MCF 10A (cell line): ENCODE measurements at places on chromosomes 4 and X. TPM values are rescaled to one million over a fixed set of nuclear protein-coding genes. Genes with fewer than 3 reads are reported as not detected.

Gene ADH1A
- 0.21 TPM in 1 of 2 replicates, not detected in the other for total RNA-seq

Gene ITIH6
- not detected in 2 replicates for total RNA-seq

Gene ASB11
- not detected in 2 replicates for total RNA-seq

Gene CFAP99
- total RNA-seq = 0.16 TPM in 1 of 2 replicates, not detected in the other

Gene ANKRD37
- total RNA-seq = 4.4 and 5.5 TPM in 2 replicates

Gene ADAM29
- not detected in 2 replicates for total RNA-seq

Gene VCX2
- total RNA-seq = not detected in 2 replicates

Gene SMIM10
- not detected in 2 replicates for total RNA-seq

Gene ANAPC4
- 20.8 and 22.7 TPM in 2 replicates for total RNA-seq

Gene DAPP1
- 17.6 and 24.7 TPM in 2 replicates for total RNA-seq

Gene APLN
- not detected in 2 replicates for total RNA-seq

Gene TRIM75
- not detected in 2 replicates for total RNA-seq

Gene STATH
- not detected in 2 replicates for total RNA-seq

Gene KIT
- total RNA-seq = not detected in 2 replicates

DNA sequence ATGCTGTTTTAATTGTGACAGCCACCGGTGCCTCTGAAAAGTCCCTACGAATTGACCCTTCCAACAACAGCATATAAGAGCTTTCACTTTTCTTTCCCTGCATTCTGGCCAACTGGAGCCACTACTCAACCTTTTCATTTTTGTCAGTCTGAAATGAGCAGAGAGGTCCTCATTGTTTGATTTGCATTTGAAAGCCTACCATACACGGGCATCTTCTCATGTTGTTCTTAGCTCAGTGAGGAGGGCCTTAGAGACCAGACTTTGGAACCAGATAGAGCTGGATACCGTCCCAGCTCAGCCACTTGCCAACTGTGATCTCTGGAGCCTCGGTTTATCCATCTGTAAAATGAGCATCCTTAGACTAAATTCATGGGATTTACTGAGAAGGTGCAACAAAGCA lies 16.9 kb upstream of the TMSB4X start:
- no peak for DNase-seq

- no peak for DNase-seq
Measured at GRCh38 chrX:1190596-1191145, 21.8 kb downstream of the CRLF2 start.

GRCh38 chr4:140052050-140052449 lies 101.9 kb downstream of the MAML3 start:
- DNase-seq = peak; percentile 47

- DNase-seq = peak; percentile 68
Measured at GRCh38 chr4:41258783-41259182, 2.1 kb downstream of the UCHL1 start.

DNA sequence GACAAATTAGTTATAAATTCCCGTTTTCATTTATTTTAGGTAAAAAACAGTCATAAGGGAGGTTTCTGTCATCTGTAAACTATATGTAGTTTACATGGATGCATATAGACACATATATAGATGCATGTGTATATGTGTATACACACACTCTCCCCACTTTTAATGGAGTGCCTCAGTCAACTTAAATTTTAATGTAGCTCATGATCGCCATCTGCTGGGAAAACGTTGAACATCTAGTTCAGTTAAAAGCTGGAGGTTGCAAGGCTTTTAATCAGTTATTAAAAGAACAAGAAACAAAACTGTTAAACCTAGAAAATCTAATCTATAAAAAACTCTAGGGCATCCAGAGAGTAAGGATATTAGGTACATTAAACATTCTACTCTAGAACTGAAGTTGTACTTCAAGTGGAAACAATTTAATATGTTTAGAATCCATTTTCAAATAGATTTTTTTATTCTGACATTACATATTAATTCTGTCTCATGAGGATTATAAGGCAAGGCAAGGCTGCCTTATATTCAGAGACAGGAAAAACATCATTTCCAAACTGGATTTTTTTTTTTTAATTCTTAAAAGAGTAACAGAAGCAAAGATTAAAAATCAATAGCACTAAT lies 122.6 kb downstream of the SHISA3 start:
- peak; percentile 59 for DNase-seq

DNA sequence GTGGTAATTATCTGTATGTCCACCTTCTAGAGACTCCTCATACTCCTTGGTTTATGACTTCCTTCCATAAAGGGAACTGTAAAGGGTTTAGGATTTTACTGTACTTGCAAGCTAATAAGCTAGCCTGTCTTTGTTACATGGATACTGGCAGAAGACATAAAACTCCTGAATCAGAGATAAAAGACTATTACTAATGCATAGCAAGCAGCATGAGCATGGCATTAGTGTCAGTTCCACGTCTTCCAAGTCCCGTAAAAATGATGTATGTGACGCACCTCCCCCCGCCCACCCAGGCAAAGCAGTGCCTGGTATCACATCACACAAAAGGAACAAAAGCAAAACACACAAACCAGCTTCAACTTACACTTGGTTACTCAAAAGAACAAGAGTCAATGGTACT lies 71.0 kb downstream of the SLC10A6 start:
- DNase-seq = no peak

GRCh38 chr4:26786916-26787315 lies 73.7 kb upstream of the STIM2 start:
- no peak for DNase-seq

- no peak for DNase-seq
Measured at GRCh38 chrX:80282535-80282934, 137.7 kb upstream of the TENT5D start.

DNA sequence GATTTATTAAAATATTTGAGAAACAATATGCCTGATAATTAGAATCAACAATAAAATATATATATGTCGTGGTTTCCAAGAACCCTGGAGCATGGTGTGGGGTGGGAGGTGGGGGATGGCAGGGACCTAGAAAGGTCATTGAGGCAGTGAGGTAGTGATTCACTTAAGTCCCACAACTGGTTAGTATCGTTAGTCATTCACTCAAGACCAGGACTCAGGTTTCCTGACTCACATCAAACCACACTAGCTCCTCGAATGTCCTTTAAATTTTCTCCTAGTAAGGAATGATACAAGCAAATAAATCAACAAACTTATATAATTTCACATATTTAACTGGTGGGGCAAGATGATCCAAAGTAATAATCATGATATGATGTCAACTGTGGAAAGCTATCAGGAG lies 158.8 kb upstream of the AADAT start:
- DNase-seq = no peak

- peak; percentile 58 for DNase-seq
Measured at GRCh38 chrX:56503941-56504673, 59.3 kb upstream of the UBQLN2 start.

DNA sequence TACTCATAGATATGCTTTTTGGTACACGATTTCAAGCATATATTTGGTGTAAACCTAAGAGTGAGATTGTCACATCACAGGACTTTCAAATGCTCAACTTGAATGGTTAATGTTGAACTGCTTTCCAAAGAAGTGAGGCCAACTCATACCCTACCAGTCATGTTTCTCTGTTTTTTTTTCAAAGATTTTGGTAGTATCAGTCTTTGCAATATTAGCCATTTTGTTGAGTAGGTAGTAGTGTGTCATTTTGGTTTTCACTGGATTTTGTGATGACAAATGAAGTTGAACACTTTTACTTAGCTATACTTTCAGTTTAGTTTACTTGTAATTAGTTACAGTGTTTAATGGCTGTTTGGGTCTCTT lies 12.5 kb upstream of the HS3ST1 start:
- DNase-seq = no peak

- DNase-seq = peak; percentile 34
Measured at GRCh38 chrX:136608295-136608933, 39.5 kb upstream of the CD40LG start.

DNA sequence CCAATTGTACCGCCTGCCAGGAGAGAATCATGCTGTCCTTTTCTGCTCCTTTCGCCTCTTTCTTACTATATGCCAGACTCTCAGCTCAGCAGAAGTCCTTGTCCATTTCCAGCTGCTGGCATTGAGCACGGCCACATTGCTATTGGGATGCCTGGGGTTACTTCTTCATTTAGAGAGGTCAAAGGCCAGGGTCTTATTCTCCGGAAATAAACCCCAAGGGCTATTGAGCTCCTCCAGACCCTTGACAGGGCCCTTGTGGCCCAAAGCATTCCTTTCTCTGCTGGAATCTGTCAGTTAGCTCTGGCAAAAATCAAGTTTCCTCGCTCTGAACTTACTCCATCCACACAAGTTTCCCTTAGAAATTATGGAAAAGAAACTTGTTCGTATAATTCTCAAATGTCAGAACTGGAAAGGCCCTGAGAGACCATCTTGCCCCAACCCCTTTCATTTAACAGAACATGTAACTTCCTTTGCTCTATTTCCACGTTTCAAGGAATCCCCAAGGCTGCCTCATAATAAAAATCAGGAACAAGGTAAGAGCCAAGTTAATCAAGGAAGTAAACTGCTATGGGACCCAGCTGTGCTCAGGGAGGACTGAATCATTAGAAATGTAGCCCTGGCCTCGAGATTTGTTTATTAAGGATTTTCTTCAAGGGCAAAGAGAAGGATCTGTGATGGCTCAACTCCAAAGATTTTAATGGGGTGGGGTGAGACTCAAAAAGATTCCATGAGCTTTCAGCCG lies 11.8 kb downstream of the AKAP4 start:
- DNase-seq = no peak

DNA sequence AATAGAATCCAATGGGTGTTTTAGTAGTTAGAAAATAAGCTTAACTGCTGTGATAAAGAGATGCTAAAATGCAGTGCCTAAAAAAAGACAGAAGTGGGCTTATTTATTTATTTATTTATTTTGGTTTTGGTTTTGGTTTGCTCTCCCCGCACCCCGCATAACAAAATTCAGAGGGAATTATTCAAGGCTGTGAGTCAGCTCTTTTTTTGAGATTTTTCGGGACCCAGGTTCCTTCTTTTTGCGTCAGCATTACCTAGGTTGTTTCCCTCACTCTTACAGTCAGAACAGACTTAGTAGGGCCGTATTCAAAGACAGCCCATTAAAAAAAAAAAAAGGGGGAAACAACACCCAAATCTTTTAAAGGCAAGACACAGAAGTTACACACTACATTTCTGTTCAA lies 1495.5 kb upstream of the ADGRL3 start:
- DNase-seq = no peak

GRCh38 chrX:56385336-56385735 lies 153.2 kb downstream of the KLF8 start:
- no peak for DNase-seq

GRCh38 chr4:149676076-149676475 lies 139.6 kb downstream of the IQCM start:
- DNase-seq = no peak

DNA sequence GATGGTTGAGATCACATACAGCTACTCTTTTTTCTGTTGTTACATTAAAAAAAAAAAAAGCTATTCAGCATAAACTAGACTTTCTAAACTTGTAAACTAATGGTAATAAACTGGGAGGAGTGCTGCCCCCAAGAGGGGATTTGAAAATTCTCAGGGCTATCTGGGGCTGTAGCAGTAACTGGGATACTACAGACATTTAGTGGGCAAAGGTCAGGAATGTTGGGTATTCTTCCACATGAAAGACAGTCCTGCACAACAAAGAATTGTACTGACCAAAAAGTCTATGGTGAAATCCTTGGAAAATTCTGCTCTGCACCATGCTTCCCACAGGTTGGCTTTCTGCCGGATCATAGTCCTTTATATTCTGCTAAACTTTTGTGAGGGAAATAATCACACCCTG lies 232.6 kb upstream of the BOD1L1 start:
- peak; percentile 6 for DNase-seq

DNA sequence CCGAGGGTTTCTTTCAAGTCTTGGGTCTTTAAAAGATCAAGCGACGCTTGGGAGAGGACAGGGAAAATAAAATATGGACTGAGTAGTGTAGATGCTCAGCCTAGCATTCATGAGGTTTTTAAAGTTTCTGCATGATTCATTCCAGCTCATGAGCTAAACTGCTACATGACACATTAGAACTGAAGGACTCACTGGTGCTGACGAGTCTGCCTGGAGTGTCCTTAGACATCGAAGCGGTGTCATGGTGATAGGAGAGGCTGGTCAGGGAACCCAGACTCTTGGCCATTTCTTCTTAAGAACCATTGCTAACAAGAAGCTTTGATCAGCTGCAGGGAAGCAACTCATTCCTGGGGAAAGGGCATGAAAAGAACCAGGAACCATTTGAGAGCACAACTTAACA lies 158.6 kb downstream of the TRIML1 start:
- no peak for DNase-seq

DNA sequence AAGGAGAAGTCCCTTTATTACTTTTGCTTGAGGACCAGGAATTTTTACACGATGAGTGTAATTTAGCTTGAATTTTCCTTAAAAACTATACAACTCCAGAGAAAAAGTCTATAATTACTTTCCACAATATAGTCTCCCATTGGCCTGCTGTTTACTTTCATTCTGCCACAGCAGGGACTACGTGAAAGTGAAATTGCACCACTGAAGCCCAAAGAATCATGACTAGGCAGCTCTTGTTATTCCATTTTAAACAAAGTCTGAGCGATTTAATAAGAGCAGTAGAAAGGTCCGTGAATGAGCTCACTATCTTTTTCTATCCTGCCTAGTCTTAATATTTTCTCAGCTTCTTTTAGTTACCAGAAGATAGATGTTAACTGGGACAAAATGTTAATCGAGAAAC lies 68.6 kb downstream of the ADGRG4 start:
- DNase-seq = no peak

- no peak for DNase-seq
Measured at GRCh38 chr4:98298022-98298421, 36.8 kb downstream of the RAP1GDS1 start.

DNA sequence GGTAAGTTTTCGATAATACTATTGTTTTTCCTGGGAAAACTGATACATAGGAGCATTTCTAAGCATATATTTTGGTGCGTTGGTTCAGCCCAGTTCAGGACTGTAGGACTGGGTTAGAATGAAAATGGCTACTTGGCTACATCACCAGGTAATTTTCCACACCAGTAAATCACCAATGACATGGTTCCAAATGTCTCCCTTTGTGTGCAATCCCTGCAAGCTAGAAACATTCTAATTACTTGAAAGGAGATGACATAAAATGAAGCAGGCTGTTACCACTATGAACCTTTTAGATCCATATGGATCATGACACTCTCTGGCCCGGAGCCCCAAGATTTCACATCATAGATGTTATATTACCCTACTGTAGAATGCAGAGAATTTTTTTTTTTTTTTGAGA lies 577.4 kb upstream of the FTHL17 start:
- no peak for DNase-seq
